H7 (cell line): ENCODE measurements at places on chromosomes 3 and 15.

- peak; percentile 52 for DNase-seq
These were observed 149.3 kb downstream of the CACNA1D start for GRCh38 chr3:53643757-53644156.

GRCh38 chr3:148599481-148599880, 98.2 kb upstream of the AGTR1 start:
- DNase-seq = no peak

DNA sequence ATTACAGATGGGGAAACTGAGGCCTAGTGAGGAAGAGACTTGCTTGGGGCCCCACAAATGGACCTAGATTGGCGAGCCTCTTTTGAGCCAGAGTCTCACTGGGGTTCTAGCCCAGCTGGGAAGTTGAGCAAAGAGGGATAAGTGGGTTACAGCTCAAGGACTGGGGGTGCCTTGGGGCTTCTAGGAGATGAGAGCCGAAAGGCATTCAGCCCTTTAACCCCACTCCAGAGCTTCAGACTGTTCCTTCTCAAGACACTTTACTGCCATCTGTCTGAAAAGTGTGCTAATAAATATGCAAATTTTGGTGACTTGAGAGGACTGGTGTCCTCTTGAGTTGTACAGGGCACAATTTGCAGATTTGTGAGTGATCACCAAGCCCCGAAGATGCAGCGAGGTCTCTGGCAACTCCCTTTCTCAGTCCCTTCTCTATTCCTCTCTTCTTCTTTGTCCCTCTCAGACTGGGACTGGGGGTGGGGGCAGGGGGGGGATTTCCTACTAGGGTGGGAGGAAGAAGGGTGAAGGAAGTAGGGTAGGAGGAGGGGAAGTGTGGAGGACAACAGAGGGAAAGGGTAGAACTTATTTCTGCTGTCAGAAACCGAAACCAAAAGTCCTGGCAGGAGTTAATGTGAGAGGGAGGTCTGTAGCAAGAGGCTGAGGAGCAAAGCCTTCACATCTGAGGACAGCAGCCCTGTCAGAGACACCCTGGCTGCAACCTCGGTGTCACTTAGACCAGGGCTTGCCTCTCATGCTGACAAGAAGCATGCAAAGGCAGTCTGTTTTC, 16.2 kb upstream of the ANKDD1A start:
- no peak for DNase-seq

DNA sequence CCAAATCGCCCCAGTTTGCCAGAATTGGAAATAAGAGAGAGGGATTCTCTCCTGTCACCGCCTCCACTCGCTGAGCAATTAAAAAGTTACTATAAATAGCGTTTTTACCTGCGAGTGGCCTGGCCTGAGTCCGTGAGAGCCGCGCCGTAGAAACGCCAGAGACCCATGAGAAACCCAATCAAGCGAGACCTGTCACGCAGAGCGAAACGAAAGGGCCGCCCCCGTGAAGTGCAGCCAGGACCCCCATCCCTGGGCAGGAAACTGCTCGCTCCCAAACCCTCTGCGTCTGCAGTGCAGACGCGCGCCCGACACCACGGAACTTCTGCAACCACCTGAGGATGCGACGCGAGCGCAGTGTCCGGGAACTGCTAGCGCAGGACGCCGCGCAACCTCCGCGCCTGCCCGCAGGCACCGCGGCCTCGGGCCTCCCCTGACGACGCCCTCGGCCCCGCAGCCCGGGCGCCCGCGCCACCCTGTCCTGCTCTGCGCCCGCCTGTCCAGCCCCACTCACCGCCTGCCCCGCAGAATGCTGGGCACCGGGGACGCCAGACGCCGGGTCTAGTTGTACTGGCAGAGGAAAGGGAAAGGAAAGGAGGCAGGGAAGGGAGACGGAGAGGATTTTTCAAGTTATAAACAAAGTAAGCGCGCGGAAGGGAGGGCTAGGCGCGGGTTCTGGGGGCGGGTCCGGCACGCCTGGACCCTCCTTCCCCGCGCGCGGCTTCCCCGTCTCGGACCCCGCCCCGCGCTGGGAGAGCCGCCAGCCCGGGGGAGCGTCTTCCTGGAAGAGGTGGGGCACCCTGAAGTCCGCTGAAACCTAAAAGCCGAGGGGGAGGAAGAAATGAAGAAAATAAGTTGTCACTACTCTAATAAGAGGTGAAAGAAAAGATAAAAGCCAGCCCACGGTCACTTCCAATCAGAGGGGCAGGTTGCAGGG, at the start of gene PLSCR4:
PLSCR4 (minus strand) TSS at position 657 of the 934 bp plus-strand sequence. CDS start 29,034 bp downstream, outside the sequence.
- peak; percentile 72 for DNase-seq

DNA sequence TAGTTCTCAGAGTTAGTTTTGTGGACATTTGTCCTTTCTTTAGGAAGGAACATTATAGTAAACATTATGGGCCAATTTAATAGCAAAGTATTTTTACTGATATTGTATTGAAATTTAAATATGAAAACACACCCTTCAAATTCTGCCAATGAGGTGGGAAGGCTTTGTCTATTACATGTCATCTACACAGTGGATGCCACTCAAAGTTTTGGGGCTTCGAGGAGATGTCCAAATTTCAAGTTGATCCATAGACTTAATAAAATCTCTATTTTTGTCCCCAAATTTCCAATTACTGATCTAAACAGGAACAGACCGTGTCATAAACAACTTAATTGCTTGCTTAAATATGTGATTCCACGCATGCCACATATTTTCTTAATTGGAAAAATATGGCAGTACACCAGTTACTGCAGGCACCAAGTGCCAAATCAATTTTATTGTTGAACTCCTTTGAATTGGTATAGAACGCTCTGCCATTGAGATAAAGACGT, 1.7 kb downstream of the SHOX2 start:
- DNase-seq = no peak
